ENCODE measurements at places on chromosomes 3 and 15. TPM values are rescaled to one million over a fixed set of nuclear protein-coding genes. Genes with fewer than 3 reads are reported as not detected.

PROS1 gene
- polyA plus RNA-seq: 1.1 TPM

NRG4 gene
- polyA plus RNA-seq: 0.47 TPM

CASR gene
- polyA plus RNA-seq: 0.03 TPM

GRCh38 chr3:189304465-189305351 is 132.9 kb downstream of the TPRG1 start:
- peaks cover 22% of the 10 kb centered on the region for H3K4me1 ChIP-seq
- H3K36me3 ChIP-seq: no peaks in the 10 kb centered on the region
- H3K4me3 ChIP-seq: no peak overlapping the region
- H3K27ac ChIP-seq: peak overlapping the region; percentile 43

DNA sequence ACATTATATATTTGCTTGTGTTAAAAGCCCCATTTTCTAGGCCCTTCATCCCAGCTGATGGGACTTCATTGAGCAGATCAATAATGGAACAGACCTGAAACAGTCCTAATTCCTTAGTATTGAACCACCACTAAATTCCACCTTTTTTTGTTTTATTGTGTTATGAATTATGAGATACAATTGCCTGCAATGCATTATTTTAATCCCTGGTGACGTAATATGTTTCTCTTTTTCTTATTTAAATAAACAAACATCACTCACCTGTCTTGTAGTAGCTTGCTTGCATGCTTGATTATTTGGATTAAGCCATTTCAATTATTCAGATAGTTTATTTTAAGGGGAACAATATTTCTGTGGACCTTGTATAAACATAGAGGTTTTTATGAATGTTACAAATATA is 40.7 kb upstream of the GMNC start:
- H3K27me3 ChIP-seq: no peaks in the 10 kb centered on the region
- no peaks in the 10 kb centered on the region for H3K4me1 ChIP-seq
- H3K4me3 ChIP-seq: no peak overlapping the region
- no peak overlapping the region for H3K27ac ChIP-seq
- H3K36me3 ChIP-seq: no peaks in the 10 kb centered on the region

DNA sequence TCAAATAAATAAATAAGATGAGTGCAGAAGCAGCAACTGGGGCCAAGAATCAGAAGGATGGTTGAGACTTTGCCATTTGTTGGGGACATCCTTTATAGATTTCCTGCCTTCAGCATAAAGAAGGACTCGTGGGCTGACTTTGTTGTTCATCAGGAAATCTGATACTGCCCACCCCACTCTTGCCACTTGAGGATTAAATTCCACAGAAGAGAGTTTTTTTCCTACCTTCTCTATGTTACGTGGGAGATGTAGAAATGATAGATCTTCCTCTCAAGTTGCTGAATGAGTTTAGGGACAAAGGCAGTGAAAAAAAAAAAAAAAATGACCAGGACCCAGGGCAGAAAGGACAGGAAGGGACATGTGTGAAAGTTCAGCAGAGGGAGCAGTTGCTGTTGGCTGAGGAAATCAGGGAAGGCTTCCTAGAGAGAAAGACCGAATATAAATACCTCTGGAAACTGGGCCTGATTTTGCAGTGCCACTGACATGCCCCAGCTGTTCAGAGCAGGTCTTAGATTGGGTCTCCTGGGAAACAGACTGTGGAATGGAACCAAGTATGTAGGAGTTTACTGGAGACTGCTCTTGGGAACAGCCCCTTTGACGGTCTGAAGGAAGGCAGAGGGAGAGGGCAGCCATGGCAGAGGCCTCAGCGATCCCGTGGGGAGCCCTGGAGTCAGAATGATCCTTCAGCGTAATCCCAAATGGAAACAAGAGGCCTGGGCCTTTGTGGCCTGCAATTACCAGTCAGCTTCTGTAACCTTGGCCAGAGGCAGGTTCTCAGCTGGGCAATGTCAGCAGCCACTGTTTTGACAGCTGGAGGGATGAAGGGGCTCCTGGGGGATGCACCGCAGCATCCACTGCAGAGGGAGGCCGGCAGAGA is 50.9 kb downstream of the C3orf20 start:
- no peaks in the 10 kb centered on the region for H3K4me1 ChIP-seq
- no peaks in the 10 kb centered on the region for H3K27me3 ChIP-seq
- H3K4me3 ChIP-seq: no peak overlapping the region
- DNase-seq: peak; percentile 8
- no peaks in the 10 kb centered on the region for H3K36me3 ChIP-seq

DNA sequence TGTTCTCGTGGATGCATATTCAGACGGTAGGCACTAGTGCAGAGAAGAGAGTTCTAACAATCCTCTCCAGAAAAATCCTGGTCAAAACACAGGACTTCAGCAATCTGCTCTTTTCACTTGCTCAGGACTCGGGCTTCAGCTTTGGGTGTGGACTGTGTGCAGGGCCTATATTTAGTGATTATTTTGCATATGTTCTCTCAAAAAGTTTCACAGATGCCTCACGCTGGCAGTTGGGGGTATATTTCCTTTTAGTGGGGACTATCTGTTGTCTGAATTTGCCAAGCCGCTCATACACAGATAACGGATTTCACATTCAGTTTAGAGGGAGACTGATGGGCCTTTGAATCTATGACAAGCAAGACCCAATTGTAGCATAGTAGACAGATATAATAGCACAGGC is 54.4 kb upstream of the LRRN1 start:
- no peak overlapping the region for H3K27ac ChIP-seq
- no peaks in the 10 kb centered on the region for H3K27me3 ChIP-seq
- H3K36me3 ChIP-seq: no peaks in the 10 kb centered on the region
- peaks cover 6% of the 10 kb centered on the region for H3K4me1 ChIP-seq
- no peak overlapping the region for H3K4me3 ChIP-seq
- no peak for DNase-seq

GRCh38 chr3:25151281-25151902 is 276.7 kb upstream of the RARB start:
- no peak overlapping the region for H3K27ac ChIP-seq
- H3K27me3 ChIP-seq: no peaks in the 10 kb centered on the region
- peaks cover 31% of the 10 kb centered on the region for H3K4me1 ChIP-seq

DNA sequence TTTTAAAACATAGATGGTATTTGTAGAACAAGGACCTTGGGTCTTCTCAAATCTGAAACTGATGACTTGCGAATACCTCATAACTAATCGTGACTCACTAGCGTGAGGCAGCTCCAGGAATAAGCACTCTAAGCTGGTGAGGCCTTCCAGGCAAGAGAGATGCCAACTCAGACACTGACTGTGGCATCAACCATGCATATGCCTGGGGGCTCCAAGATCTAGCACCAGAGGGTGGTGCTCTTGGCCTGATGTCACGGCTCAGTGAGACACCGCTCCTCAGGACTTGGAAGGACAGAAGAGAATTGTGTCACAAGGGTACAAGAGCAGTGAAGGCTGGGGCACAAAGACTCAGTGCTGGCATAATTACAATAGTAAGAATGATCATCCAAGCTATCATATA is 125.0 kb upstream of the TRIM42 start:
- no peaks in the 10 kb centered on the region for H3K27me3 ChIP-seq
- H3K27ac ChIP-seq: no peak overlapping the region
- H3K36me3 ChIP-seq: no peaks in the 10 kb centered on the region

GRCh38 chr3:73500321-73500720 is 124.4 kb downstream of the PDZRN3 start:
- H3K36me3 ChIP-seq: no peaks in the 10 kb centered on the region
- no peaks in the 10 kb centered on the region for H3K27me3 ChIP-seq
- no peak overlapping the region for H3K27ac ChIP-seq
- H3K4me1 ChIP-seq: peaks cover 24% of the 10 kb centered on the region
- H3K4me3 ChIP-seq: no peak overlapping the region

- no peak for DNase-seq
- no peaks in the 10 kb centered on the region for H3K36me3 ChIP-seq
- H3K4me1 ChIP-seq: no peaks in the 10 kb centered on the region
- H3K27me3 ChIP-seq: no peaks in the 10 kb centered on the region
Observed at GRCh38 chr15:80334521-80334920, 69.7 kb upstream of the ARNT2 start.

- H3K36me3 ChIP-seq: no peaks in the 10 kb centered on the region
- H3K4me1 ChIP-seq: peaks cover 4% of the 10 kb centered on the region
- H3K27me3 ChIP-seq: no peaks in the 10 kb centered on the region
Observed at GRCh38 chr15:57561041-57561711, 30.5 kb upstream of the MYZAP start.
